ENCODE measurements at places on chromosomes 4 and X.

DNA sequence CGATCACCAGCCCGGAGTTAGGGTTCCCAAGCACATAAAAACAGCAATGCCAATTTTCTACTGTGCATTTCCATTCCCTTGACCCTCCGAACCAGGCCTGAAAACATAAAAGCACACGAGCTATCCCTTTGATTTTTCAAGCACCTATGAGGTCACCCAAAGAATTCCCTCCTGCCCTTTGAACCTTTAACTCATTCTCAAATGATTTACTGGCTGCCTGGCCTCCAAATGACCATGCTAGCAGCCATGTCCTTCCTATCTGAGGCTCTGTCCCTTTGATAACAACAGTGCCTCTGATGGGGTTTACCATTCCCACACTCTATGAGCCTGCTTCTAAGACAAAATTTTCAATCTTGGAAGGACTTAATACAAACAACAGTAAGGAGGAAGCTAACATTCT is 15.2 kb downstream of the SHROOM4 start:
- no peak for DNase-seq

GRCh38 chr4:175087145-175087544 is 169.0 kb downstream of the ADAM29 start:
- no peak for DNase-seq

- DNase-seq = no peak
These were observed 159.1 kb downstream of the AFF2 start for GRCh38 chrX:148659481-148659880.

DNA sequence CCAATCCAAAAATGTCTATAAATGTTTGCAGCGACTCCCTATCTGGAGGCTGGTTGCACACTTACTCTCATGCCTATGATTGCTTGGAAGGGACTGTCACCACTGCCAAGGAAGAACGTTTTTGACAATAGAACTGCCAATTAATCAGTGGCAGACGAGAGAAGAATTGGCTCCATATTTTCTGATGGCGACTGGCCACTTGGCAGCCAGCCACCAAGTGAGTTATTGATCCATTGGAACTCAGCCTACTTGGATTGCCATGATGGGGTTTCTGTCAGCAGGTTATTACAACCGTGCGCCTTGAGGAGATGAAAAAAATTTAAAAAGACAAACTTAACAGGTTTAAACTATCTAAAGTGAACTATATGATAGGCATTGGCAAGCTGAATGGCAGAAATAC is 47.4 kb downstream of the LINC00632 start:
- no peak for DNase-seq

- DNase-seq = no peak
These were observed 215.0 kb upstream of the GIMD1 start for GRCh38 chr4:106583567-106583966.

DNA sequence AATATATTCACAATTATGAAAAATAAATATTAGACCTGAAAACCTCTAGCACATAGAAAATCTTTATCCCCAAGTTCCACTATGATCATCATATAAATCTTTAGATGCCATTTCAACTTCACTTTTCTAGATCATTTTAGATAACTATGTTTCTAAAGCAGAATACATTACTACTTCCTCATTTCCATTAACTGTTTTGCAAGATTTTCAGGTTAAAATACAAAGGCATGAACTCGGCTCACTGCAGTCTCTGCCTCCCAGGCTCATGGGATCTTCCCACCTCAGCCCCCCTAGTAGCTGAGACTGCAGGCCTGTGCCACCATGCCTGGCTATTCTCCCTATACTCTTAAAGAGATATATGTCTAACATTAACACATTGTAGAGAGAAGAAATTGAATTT is 1365.9 kb upstream of the AGA start:
- no peak for DNase-seq

GRCh38 chr4:123444290-123444731 is 47.7 kb downstream of the SPRY1 start:
- DNase-seq = peak; percentile 15

DNA sequence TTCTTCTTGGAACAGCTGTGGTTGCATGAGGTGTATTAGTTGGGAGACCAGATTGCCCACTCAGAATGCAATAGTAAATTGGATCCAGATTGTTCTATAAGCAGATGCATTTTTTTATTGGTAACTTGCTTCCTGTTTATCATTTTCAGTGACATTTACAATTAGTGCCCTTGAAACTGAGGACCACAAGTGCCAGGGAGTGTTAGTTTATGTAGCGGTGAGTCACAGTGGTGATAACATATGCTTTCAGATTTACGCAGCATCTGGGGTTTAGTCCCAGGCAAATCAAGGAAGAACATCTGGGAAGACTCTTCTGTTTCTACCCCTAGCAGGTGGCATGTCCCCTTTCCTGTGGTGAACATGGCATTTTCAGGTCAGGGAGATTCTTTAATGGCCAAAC is 24.1 kb downstream of the FRMPD4 start:
- DNase-seq = no peak

DNA sequence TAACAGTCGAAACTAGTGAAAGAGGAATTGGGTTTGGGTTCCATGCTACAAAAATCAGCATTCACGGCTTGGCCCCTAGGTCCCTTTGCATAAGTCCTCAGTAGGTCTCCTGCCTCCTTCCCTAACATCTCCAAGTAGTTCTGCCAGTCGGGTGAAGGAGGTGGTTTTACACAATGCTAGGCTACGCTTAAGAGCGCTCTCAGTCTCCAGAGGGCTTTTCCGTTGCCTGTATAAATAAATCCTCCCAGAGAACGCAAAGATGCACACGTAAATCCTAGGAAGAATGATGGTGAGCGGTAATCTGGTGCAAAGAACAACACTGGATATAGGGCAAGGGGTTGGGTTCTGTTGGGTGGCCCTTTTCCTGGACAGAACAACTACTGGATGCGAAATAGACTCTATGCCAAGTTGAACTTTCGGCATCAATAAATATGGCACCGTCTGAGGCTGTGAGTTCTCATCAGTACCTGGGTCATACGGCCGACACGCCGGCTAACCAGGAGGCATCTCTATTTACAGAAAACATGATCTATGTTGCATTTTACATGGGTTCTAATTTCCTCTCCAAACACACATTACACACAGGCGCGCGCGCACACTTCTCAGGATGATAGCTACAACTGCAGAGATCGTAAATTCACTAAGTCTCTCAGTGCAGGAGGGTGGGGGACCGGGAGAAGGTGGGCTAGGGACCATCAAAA is 1.3 kb downstream of the CAMK2D start:
- DNase-seq = no peak

- DNase-seq = no peak
These were observed 37.0 kb upstream of the CT83 start for GRCh38 chrX:116499780-116500179.

GRCh38 chrX:137172317-137172948 is 138.6 kb upstream of the GPR101 start:
- DNase-seq = no peak

- no peak for DNase-seq
These were observed 83.6 kb upstream of the STX18 start for GRCh38 chr4:4625488-4625887.

- DNase-seq = no peak
These were observed 8.9 kb downstream of the ANXA3 start for GRCh38 chr4:78560296-78560963.

DNA sequence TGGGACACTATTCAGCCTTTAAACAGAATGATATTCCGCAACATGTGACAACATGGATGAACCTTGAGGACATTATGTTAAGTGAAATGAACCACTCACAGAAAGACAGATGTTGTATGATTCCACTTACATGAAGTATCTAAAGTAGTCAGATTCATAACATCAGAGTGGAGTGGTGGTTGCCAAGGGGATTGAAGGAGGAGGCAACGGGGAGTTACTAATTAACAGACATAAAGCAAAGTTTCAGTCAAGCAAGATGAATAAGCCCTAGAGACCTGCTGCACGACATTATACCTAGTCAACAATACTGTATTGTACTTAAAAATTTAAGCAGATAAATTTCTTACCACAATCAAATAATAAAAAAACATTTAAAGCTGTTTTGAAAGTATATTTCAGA is 105.0 kb upstream of the NR0B1 start:
- DNase-seq = no peak

GRCh38 chr4:153209410-153209809 is 5.2 kb downstream of the TRIM2 start:
- DNase-seq = no peak

DNA sequence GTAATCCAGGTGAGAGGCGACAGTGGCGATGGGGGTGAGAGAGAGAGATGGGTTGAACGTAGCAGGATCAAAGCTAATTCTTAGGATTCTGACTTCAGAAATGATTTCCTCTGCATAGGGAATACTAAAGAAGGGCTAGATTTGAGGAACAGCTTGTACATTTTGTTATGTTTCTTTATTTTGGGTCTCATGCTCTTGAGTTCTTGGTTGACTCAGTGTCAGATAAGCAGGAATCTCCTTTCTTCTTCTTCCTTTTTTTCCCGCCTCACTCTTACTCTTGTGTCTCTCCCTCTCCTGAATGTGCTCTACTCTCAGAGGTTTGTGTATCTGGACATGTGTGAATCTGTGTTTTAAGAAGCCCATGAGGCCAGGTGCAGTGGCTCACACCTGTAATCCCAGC is 36.4 kb downstream of the FAM193A start:
- DNase-seq = no peak

DNA sequence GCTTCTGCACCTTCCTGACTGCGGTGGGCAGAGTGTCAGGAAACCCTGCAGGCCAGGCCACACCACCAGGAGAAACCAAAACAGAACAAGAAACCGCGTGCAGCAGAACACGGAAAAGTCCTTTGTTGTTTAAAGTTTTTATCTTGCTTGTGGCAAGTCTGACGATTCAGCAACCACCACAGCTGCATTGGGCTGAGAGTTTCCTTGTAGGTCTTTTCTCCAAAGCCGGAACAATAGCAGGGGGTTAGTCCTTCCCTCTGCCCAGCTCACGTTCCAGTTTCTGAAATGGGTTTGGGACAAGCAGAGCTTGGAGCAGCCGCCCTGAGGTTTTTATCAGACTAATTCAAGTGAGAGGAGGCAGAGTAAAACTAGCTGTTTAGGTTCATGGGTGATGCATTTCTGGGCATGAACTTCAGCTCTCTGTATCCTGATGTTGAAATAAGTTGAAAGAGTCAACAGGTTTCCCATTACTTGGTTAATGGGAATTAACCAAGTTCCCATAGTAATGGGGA is 216.9 kb downstream of the PTTG2 start:
- peak; percentile 11 for DNase-seq

DNA sequence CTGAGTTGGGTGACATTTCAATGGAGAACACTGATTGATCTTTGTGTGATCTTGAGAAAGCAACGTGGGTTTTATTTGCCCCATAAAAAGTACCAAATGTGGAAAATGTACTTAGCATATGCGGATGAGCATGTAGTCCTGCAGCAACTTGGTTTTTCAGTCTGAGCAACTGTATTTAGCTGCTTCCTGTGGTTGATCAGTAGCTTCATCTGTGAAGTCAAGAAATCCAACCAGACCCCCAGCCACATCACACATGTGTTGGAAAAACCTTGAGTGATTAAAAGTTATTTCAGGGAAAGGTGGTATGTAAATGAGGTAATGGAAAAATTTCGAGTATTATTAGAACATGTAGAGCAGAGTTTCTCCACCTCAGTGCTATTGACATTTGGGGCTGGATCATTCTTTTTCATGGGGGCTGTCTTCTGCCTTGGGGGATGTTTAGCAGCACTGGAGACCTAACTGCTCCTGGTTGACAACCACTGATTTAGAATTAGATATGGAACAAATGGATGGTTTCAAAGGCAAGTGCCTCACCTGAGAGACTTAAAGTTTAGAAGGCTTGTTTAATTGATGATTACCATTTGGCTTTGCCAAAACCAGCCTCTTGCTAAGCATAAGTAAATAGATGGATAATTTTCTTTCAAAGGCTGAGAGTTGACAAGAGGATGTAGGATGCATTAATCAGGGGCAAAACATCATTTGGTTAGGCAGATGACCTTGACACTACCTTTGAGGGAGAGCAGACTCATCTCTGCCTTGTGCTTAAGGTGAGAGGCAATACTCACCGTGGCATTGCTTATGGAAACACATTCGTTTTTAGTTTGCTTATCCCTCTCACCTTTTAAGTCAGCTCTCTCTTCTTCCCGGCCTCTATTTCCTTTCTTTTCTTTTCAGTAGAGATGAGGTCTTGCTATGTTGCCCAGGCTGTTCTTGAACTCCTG is 193.0 kb upstream of the RPS6KA3 start:
- DNase-seq = no peak

DNA sequence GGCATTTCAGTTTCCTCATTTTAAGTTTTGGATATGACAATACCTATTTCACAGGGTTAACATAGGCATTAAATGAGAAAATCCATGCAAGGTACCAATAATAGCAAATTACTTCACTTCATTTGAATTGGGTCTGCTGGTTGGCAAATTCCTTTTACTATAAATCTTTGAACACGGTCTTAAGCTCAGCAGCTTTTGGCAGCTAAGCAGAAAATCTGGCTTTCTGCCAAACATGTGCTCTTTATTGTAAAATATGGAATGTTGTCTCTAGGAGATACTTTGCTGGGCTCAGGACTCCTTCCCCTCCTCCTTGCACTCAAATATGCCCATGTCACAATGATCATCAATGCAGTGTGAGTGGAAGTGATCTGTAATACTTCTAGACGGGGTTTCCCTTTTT is 16.8 kb upstream of the DMP1 start:
- no peak for DNase-seq

- DNase-seq = no peak
These were observed 13.7 kb upstream of the KLHL5 start for GRCh38 chr4:39048311-39048710.

- no peak for DNase-seq
These were observed 150.5 kb downstream of the ZNF330 start for GRCh38 chr4:141371206-141371605.

DNA sequence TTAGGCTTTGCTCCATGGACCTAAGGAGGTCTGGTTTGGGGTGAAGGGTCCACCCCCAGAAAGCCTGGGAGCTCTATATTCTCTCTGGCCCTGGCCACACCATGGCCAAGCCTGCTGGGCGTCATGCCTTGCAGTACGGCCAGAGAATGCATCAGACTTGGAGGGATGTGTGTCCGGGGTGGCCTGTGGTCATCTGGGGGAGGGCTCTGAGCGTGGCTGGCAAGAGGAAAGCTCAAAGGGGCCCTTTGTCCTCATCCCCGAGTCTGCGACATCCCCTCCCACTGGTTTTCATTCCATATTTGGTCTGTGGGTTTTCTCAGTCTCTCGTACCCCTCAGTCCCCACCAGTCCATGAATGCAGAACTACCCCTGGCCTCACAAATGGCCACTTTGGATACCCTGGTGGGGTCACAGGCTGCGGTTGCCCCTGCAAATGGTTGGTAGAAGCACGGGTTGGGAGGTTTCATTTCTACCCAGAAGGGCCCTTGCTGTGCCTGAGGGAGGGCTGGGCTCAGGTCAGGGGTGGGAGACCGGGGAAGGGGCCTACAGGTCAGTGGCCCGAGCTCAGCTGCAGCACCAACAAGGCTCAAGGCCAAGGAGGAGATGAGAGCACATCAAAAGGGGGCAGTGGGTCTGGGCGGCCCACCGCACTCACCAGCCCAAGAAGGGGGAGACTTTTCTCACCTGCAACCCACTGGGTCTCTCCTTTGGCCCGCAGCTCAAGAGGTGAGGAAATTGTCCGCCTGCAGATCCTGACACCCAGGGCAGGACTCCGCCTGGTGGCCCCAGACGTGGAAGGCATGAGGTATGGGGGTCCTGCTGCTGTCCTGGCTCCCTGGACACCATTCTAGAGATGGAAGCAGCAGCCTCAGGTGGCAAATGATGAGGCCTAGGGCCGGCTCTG is 30.2 kb downstream of the ZNF185 start:
- no peak for DNase-seq

- DNase-seq = no peak
These were observed 27.7 kb downstream of the FGF5 start for GRCh38 chr4:80294206-80294605.
